NCI-H774 (cell line): ENCODE measurements at places on chromosomes 7 and 10.

GRCh38 chr7:80677629-80678028, 39.2 kb downstream of the CD36 start:
- no peak for DNase-seq

- DNase-seq, result no peak
Observed at GRCh38 chr10:96987842-96988175, 155.7 kb downstream of the LCOR start.

DNA sequence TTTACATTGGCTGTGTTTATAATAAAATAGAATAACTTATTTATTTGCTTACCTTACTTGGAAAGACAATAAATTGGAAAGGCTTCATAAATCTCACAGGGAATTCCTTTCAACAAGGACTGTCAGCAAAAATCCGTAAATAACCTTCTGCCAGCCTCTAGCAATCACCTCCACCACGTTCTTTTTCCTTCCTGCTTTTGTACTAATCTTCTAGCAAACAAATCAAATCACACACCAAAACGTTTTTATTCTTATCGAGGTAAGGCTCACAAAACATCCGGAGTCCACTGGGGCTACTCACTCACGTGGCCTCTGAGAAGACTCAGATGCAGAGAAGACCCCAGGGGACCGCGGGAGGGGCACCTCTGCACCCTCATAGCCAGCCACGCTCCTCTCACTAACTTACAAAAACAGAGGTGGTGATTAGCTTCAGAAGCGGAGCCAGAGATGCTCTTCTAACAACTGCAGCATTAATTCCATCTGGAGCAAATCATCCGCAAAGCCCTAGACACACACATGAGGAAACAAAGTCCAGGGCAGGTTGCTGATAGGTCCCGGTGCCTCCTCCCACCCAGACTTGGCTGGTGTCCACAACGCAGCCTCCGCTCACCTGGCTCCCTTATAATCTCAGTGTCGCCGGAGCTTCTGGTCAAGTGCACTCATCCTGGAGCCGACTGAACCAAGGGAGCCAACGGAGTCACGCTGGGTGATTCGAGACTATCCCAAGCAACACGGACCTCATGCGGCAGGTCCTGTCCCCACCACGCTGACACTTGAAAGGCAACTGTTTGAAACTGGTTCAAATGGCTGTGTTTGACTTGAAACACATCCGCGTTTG, 22.5 kb downstream of the CTBP2 start:
- DNase-seq, result no peak

DNA sequence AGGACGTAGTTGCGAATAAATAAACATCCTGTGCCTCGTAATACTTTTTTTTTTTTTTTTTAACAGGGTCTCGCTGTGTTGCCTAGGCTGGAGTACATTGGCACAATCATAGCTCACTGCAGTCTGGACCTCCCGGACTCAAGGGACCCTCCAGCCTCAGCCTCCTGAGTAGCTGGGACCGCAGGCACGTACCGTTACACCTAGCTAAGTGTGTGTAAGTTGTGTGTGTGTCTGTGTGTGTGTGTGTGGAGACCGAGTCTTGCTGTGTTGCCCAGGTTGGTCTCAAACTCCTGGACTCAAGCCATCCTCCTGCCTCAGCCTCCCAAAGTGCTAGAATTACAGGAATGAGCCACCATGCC, 573 bp upstream of the PON2 start:
- DNase-seq, result no peak

GRCh38 chr10:34609287-34609940, 205.7 kb downstream of the PARD3 start:
- DNase-seq, result no peak

- DNase-seq, result no peak
Observed at GRCh38 chr10:131708225-131708880, 192.5 kb upstream of the PPP2R2D start.

- DNase-seq, result peak; percentile 22
Observed at GRCh38 chr7:31368620-31369019, 28.1 kb upstream of the NEUROD6 start.

- no peak for DNase-seq
Observed at GRCh38 chr10:104824380-104825006, 183.4 kb downstream of the SORCS3 start.

DNA sequence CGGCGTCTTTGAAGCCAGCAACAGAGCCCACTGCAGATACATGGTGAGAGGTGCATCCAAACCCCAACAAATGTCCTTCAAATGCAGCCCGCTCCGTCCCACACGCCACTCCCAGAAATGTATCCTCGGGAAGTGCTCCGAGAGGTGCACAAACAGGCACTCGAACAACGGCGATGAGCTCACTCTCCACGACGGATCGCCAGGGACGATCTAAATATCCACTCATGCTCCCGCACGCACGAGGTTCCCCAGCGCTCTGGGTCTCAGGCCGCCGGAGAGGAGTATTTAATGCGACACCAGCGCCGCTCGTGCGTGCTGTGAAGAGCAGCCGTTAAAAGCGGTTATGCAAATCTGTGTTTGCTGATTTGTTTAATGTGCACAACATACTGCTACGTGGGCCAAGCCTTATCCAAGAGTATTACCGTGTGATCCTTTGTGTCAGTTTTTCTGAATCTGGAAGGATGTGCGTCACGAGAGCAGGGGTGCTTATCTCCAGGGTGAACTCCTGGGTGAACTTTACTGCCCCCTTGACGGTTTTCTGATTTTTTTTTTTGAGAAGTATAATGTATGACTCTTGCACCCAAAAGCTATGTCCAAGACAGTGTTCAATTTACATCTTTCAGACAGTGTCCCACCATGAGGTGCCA, 48.5 kb upstream of the PPP2R2D start:
- no peak for DNase-seq

DNA sequence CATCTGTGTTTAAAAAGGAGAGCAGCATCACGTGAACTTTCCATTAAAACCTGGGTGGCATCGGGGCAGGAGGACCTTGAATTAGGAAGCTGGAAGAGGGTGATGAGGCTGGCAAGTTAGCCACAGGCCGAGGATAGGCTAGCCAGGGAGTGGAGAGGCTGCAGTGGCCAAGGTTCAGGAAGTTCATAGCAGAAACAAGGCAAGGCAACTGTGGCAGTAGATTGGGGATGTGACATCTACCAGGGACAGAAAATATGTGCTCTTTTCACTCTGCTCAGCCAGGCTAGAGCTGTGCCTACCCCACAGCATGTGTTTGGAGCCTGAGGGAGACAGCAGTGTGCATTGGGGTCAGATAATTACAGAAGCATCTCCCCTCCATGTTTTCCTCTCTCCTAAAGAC, 2.2 kb upstream of the INPP5F start:
- DNase-seq, result no peak

- no peak for DNase-seq
Observed at GRCh38 chr7:32070051-32070405, 179 bp downstream of the PDE1C start.

GRCh38 chr10:100709146-100710082, 36.0 kb upstream of the PAX2 start:
- DNase-seq, result no peak

DNA sequence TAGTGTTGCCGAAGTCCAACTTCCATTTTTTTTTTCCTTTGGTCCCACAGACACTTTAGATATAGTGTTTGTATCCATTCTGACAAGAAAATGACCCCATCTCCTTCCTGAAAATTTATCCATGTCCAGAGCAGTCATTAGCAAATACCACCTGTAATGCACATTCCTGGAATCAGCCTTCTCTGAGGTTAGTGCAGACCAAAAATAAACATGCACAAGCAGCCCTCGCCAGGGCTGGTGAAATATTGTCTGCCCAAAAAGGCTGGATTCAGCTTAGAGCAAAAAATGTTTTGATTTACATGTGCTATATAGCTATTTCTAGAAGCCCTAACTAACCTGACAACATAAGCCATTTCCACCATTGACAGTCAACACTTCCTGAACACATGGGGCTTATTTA, 145.7 kb downstream of the TAX1BP1 start:
- no peak for DNase-seq

- no peak for DNase-seq
Observed at GRCh38 chr7:23895666-23896096, 185.7 kb downstream of the STK31 start.

GRCh38 chr7:22587322-22587721, 87.3 kb upstream of the STEAP1B start:
- no peak for DNase-seq

DNA sequence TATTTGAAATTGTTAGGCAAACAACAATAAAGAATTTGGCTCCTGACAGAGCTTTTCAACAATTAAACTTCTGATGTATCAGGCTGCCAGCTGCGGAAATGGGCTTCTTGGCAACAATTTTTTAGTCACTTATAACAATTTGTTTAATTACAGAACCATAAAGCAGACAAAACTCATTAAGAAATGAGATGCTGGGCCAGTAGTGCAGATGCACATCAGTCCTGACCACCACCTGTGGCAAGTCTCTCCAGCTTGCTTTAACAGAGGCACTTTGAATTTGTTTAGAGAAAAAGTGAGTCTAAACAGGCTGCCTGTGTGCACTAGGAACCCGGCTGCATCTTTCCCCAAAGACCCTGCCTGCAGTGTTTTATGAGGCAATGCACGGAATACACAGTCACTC, 1124.4 kb downstream of the NXPH1 start:
- DNase-seq, result peak; percentile 28

- DNase-seq, result no peak
Observed at GRCh38 chr10:52994370-52994769, 221.8 kb upstream of the MBL2 start.

DNA sequence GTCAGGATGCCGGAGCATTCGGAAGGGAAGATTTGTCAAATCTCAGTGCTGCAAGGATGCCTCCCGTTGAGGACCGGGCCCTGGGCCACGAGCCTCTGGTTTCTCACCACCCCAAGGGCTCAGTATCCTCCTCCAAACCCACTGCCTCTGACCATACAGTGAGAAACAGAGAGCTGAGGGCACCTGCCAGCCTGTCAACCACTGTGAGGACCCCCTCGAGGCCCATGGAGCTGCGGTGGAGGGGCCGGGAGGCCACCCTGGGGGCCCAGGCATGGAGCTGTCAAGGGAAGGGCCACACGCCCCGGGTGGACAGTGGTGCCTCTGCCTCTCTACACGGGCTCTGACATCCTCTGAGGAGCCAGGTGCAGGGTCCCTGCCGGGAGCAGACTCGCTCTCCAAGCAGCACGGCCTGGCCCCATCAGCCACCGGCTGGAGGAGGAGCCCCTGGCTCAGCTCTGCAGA, 248.0 kb upstream of the TCERG1L start:
- no peak for DNase-seq

GRCh38 chr7:137032436-137032835, 164.0 kb downstream of the CHRM2 start:
- no peak for DNase-seq

- no peak for DNase-seq
Observed at GRCh38 chr10:10772411-10772810, 245.3 kb upstream of the CELF2 start.

GRCh38 chr7:124130-124949, 68.0 kb upstream of the FAM20C start:
- DNase-seq, result no peak

- no peak for DNase-seq
Observed at GRCh38 chr7:100191775-100192174, 14.1 kb downstream of the STAG3 start.

- no peak for DNase-seq
Observed at GRCh38 chr10:29720149-29720548, 85.4 kb upstream of the SVIL start.

DNA sequence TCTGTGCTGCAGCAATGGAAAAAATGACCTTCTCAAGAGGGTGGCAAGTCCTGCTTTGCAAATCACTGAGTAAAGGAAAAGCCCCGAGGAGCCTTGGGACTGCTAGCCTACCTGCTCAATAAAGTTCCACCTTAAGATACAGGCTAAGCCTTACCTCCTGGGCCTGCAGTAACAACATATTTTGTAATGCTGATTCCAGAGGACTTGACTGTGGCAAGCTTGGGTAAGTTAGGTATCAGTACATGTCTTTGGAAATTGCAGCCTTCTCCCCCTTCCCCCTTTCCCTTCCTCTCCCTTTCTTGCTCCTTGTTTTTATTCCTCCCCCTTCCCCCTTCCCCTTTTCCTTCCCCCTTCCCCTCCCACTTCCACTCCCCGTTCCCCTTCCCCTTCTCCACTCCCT, 126.2 kb downstream of the SORCS3 start:
- no peak for DNase-seq

DNA sequence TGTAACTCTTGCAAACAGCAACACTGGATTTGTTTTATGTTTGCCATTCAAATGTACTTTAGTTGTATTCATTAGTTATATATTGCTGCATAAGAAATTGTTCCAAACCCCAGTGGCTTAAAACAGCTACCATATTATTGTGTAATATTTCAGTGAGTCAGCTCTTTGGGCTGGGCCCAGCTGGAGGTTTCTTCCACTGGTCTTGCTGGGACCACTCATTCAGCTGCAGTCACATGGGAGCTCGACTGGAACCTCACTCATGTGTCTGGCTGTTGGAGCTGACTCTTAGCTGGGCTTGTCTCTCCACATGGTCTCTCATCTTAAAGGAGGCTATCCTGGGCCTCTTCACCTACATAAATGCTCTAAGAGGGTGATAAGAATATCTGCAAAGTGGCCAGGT, 23.2 kb upstream of the PIP4K2A start:
- no peak for DNase-seq

DNA sequence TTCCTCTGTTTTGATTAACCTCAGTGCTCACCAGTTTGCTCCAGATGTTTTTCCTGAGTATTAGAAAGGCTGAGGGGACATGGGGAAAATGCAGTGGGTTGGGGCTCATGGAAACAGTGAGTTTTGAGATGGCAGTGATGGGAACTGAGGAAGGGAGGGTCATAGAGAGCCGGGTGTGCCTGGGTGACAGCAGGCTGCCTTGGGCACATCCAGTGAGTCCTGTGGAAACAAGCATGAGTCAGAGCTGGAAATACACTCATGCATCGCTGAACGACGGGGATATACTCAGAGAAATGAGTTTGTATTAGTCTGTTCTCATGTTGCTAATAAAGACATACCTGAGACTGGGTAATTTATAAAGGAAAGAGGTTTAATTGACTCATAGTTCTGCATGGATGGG, 202.2 kb downstream of the TMEM178B start:
- no peak for DNase-seq

DNA sequence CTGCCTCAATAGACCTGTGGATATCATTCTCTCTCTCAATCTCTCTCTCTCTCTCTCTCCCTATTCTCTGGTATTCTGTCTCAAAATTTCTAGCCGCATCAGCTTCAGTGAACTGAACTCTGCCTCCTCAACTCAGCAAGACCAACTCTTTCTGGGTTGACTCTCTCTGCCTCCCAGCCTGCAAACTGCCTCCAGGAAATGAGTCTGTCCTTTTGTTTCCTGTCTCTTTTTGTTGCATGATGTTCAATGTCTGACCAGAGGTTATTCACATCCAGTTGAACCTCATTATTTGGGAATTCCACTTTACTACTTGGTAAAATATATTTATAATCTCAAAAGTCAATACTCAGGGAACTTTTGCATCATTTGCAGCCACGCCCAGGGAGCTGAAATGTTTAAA, 682.7 kb upstream of the FZD8 start:
- no peak for DNase-seq

- DNase-seq, result no peak
Observed at GRCh38 chr7:151452680-151453325, 12.9 kb upstream of the CRYGN start.
